ENCODE measurements at places on chromosomes 12 and 14.

DNA sequence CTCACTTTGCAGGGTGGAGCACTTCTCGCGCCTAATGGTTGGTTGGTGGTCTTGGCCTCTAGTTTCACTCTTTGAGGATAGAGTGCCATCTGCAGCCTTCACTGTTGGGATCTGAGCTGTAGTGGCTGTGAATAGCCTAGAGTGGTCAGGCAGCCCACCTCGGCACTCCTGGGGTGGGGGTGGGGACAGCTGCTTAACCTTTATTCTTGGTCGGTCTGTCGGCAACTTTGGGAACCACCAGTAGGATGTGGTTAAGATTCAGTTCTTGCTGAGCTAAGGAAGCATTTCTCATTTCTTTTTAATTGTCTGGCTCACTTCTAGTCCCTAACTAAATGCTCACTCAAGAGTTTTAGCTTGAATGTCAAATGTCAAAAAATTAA lies 21.1 kb downstream of the TMBIM6 start:
- peak; percentile 8 for DNase-seq

- DNase-seq = no peak
Observed at GRCh38 chr12:131620946-131621681, 89.8 kb upstream of the SFSWAP start.

DNA sequence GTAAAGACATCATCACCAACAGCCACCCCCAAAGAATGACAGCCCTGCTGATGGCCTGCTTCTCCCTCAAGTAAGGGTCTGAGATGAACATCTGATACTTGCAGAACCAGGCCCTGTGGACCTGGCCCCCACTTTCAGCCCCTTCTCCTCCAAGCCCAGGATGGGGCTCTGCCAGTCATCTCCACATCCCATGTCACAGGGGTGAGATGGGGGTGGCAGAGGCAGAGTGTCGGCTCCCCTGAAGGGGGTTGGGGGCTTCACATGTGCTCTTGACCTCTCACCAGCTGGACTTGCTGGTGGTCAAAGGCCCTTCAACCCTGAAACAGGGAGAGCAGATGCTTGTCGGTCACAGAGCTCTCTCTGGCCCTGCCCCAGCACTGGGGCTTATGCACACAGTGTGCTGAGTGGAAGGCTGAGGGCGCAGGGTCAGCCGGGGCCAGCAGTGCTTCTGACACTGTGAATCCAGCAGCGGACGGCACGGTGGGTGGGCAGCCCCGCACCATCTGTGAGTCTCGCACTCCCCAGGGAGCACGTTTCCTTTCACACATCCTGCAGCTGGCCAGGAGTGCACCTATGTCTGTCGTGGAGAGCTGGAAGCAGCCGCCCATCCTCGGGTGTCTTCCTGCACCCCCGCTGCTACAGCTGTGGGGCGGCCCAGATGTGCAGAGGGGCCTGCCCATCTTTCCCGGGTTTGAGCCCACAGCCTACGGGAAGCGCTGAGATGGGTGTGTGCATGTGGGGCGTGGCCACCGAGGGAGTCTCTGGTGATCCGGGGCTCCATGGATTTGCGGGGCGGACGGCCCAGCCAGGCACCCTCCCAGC lies 94.3 kb downstream of the ADGRD1 start:
- no peak for DNase-seq

GRCh38 chr14:56782711-56783110 lies 27.6 kb downstream of the OTX2 start:
- DNase-seq = no peak

DNA sequence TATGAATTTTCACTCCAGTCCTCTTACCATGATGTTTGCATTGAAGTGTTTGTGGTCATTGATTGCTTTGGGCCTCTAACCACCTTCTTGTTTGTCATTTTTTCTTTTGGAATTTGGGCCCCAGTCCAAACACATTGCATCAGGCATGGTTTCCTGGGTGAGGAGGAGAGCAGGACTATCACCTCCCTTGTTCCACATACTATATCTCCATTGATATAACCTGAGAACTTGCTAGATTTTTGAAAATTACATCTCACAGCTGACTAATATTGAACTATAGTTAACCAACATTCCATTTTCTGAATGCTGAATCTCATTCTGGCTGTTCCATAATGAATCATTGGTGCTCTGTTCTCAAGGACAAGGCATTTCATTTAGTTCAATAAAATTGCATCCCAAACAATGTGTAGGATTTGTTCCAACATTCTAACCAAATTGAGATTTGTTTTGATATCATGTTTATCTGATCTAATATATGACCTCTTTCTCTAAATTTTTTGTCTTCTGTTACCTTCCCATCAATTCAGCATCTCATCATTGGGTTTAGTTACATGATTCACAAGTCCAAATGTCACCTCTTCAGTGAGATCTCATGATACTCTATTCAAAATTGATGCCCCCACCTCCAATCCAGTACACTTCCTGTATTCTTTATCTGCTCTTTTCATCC lies 329.0 kb downstream of the ZFP36L1 start:
- DNase-seq = no peak

DNA sequence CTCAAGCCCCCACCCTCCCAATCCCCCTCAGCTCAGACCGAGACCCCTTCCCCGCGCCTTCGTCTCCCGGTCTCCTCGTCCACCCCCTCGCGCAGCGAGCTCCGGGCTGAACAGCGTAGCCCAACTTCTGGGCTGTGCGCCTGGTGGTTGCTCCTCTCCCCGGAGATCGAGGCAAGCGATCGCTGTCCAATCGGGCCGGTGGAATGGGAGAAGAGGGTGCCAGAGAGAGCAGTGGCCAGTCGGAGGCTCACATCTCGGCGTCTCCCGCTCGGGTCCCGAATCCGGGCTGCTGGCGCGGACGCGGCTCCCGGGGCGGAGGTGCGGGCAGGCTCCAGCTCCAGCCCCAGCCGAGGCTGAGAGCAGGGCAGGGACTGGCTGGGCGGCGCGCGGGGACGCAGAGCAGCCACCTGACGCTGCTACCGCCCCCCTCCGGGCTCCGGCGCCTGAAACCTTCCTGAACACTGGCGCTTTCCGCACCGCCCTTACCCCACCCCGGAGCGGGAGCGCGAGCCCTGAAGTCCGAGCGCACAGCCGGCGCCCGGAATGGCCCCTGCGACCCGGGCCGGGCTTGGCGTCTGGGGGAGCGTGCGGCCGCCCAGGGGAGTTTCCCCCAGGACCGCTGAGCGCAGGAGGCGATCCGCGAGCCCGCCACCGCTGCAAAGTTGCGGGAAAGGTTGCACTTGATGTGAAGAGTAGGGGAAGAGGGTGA lies 508 bp upstream of the KCNH5 start:
- no peak for DNase-seq

DNA sequence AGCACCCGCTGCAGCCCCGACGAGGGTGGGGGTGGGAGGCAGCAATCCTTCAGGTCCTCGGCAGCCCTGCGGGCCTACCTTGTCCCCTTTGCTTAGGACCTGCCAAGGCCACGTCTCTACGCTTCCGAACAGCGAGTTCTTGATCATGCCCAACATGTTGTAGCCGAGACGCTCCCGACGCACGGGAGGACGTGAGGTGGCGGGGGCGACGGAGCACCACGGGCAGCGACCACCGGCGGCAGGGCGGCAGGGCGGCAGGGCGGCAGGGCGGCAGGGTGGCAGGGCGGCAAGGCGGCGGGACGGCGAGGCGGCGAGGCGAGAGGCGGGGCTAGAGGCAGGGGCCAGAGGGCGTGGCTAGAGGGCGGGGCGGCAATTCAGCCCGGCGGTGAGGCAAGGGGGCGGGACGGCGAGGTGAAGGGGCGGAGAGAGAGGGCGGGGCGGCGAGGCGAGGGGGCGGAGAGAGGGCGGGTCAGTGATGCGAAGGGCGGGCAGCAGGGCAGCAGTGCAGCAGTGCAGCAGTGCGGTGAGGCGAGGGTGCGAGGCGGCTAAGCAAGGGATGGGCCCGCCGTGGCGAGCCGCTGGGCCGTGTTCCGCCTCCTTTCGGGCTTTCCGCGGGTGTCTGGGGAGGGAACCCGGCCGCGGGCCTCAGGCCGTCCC lies at the start of gene HEBP1:
TSS of gene HEBP1 (minus strand) at position 307 of the 657 bp plus-strand sequence. CDS start at position 156, 151 bp downstream.
- DNase-seq = peak; percentile 93

DNA sequence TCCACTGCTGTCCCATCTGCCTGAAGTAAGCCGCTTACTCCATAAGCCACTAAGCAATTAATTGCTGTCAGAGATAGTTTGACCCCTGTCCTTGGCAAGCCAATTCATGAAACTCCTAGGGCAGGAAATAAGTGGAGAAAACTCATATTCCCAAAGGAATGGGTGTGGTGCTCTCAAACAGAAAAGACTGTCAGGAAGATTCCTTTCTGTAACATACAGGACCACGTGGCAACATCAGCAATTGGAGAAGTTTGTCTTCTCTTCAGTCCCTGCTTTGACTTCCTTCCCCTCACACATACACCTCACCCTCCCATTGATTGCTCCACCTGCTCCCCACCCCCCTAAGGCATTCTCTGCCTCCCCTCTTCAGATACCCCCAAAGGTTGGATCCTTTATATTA lies 36.2 kb upstream of the MDM1 start:
- no peak for DNase-seq

- no peak for DNase-seq
Observed at GRCh38 chr12:70561550-70561949, 75.7 kb downstream of the PTPRB start.

DNA sequence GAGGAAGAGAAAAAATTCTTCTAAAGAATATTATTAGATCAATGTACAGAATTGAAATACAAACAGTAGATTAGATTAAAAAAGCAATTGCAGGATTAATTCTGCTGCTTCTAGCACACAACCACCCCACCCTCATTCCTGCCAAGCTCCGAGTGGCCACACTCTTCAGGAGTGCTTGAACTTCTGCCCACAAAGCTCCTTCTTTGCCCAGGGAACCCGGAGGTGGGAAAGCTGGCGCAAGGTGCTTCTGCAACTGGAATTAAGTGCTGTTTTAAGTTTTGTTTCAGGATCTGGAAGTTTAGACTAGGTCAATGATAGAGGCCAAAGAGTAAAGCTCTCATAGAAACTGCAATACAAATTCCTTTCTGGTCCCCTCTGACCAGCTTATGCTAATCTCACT lies 94.1 kb upstream of the BMP4 start:
- DNase-seq = no peak

- no peak for DNase-seq
Observed at GRCh38 chr12:92134638-92135274, 10.9 kb downstream of the BTG1 start.

DNA sequence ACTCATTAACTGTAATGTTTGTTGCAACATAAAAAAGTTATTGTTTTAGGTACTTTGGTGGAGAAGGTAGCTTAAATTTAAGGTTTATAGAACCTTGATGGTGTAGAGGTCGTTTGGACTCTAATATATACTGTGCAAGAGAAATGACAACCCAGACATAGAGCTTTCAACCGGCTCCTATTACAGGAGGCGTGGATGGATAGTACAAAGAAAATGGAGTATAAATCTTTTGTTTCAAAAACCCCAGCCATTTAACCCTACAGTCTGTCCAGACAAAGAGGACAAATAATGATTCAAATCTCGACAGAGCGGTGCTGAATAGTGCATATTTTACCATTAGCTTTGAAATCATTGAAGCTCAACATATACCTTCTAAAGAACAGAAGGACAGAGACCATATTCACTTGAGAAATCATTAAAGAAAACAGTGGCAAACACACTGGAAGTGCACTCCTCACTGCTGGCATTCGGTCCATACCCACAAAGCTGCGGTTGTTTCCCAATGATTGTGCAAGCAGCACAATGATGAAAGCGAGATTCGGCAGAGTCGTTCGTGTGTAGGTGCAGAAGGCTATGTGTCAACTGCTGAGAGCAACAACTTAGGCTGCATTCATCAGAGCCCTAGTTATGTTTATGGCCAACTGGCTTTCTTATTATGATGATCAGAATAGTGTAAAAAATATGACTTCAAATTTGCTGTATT lies 688.6 kb downstream of the NOVA1 start:
- no peak for DNase-seq

GRCh38 chr12:71456990-71457389 lies 17.4 kb downstream of the LGR5 start:
- DNase-seq = no peak

- no peak for DNase-seq
Observed at GRCh38 chr12:32290411-32290810, 108.9 kb upstream of the FGD4 start.

GRCh38 chr12:101908395-101908794 lies 31.0 kb downstream of the DRAM1 start:
- no peak for DNase-seq

DNA sequence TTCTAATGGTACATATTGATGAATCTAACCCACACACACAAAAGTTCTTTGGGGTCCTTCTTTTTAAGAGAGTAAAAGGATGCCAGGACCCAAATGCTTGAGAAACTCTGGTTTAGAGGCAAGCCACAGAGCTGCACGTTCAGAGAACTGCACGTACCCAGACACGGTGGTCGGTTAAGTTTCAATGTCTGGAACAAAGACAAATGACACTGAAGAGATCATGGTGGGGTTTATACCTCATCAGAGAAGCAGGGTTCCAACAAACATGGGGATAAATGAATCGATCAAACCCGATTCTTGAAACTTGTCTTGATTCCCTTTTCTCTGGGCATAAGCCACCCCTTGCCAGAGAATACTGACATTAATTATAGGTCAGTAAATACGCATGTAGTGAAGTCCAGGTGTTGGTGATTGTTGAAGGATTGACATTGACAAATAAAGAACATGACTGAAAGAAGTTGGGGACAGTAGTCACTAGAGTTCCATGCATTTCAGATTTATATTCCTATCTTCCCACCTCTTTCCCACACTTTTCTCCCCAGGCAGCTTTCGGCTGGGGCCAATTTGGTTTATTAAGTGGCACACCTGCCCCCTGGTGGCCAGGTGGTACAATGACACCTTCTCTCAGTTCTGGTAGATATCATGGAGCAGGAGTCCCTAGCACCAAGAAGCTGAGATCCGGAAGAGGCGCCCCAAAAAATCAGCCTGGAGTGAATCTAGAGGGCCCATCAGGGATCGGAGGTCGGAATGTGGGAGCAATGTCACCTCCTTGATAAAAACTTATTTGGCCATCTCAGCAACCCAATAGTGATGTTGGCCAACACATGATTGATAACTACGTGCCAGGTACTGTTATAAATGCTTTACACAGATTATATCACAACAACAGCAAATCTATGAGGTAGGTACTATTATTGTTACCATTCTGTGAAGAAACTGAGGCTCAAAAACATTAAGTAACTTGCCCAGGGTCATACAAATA lies 17.8 kb upstream of the HDAC7 start:
- DNase-seq = peak; percentile 65

GRCh38 chr12:2689879-2690278 lies 104.9 kb upstream of the FKBP4 start:
- DNase-seq = no peak

- peak; percentile 63 for DNase-seq
Observed at GRCh38 chr14:94180655-94181271, 6.6 kb downstream of the PPP4R4 start.

GRCh38 chr12:4438834-4439596 lies 6.6 kb downstream of the FGF6 start:
- DNase-seq = no peak

DNA sequence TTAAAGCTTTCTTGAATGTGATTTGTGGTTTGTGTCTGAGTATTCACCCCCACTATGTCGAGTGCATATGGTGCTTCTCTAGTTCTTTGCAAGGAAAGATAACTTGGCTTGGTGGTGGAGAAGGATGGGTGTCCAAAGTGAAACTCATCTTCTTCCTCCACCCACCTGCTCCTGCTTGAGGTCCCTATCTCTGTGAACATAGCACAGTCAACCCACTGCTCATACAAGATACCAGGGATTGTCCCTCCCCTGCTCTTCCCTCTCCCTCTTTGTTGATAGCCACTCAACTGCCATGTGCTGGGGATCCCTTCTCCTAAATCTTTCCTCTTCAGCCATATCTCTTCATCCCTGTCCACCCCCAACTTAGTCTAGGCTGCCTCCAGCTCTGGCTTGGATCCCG lies 176.5 kb downstream of the ASCL4 start:
- no peak for DNase-seq
